Cortex of kidney (tissue), 1 donor: ENCODE measurements at places on chromosomes 1 and 21.

DNA sequence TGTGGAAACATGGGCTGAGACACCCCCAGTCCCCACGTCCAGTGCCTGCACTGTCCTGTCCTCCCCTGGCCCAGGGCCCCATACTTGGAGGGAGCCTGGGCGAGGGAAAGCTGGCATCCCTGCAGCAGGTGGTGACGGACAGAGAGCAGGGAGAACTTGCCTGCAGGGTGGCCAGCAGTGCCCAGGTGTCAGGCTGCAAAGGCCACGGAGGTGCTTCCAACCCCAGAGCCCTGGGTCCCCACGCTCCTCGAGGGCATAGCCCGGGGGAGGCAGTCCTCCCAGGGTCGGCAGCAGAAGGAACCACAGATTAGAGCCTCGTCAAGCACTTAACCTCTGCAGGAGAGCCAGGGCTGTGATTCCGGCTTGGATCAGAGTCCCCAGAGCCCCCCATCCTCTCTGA, 77.5 kb downstream of the ARHGEF16 start:
- no peak for DNase-seq

- DNase-seq = no peak
These were observed 112.7 kb downstream of the HMCN1 start for GRCh38 chr1:185846672-185847444.

DNA sequence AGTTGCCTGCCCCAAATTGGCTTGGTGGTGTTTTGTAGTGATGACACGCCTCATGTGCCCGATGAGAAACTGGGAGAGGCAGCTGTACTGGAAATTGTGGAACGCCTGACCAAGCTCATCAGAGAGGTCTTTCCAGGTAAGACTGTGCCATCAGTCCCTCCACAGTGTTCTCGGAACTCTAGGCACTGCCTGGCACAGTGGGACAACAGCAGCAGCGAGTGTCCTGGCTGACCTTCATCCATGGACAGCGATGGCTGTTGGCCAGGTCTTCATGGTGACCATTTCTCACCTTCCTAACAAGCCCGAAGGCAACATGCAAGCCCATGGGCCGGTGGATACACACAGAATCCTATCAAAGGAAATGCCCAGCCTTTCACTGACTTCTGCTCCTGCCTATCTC, 10.7 kb upstream of the XKR8 start:
- DNase-seq = no peak

DNA sequence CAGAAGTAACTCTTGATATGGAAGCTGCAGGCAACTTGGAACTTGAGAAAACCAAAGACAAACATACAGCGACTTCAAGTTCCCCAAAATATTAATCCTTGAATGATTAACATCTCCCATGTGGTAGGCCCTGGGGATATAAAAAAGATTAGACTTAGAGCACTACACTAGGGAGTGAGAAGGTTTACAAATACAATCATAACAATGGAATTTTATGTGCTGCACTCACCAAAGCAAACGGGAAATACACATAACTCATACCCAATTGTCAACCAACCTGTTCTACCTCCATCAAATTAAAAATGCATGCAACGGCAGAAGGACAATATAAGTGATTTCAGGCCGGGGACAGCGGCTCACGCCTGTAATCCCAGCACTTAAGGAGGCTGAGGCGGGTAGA, 3.7 kb downstream of the SMYD3 start:
- DNase-seq = no peak

DNA sequence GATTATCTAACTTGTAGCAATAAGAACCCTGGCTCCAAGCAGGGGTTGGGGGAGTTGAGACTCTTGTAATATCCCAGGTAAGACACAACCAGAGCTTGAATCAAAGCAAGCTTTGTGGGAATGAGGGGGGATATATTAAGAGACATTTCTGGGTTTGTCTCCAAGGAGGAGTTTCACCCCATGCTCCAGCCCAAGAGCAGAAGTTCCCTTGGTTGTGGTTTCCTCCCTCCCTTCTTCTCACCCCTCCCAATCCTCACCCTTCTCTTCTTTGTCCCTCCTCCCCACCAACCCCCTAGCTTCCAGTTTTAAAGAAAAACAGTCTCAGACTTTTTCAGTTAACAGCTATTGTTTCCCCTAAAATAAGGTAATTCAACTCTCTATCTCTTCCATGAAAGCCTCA, 11.9 kb downstream of the TRAF3IP3 start:
- DNase-seq = no peak
